AML-193 (cell line): ENCODE measurements at places on chromosomes 2 and 18.

DNA sequence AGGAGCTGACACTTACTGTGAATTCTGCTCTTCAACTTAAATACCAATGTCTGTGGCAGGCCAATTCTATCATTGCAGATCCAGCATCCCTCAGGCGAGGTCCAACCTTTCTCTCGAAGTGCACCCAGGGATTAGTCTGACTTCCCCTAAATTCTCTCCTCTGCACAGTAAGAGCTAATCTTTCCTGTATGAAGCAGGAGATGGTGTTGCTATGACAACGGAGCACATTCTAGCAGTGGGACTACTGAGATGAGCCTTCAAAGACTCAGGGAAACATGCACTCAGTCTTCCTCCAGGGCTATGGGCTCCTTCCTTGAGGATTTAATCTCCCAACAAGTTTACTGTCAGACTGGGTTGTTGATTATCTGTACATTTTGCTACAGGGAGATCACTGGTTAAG is 176.3 kb downstream of the NOL4 start:
- no peak for DNase-seq

DNA sequence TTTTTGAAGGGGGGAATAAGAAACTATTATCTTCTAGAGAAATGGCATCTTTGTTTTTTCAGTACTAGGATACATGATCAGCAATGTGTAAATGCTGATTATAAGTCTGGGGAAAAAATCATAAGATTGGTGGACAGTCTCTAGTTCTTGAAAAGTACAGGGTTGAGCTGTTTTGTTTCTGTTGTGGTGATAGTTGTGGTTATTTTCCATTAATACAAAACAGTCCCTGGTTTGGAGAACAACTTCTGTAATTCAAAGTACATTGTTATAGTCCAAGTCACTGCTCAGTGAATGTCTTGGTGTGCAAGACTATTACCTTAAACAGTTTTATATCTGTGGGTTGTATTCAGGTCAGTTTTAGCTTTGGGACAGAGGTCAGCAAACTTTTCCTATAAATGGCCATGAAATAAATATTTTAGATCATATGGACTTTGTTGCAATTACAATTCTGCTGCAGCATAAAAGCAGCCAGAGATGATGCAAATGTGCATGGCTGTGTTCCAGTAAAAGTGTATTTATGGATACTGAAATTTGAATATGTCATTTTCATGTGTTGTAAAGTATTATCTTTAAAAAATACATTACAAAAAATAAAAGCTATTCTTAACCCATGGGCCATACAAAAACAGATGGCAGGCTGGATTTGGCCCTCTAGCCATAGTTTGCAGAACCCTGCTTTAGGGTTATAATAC is 111.0 kb downstream of the CERS6 start:
- no peak for DNase-seq

DNA sequence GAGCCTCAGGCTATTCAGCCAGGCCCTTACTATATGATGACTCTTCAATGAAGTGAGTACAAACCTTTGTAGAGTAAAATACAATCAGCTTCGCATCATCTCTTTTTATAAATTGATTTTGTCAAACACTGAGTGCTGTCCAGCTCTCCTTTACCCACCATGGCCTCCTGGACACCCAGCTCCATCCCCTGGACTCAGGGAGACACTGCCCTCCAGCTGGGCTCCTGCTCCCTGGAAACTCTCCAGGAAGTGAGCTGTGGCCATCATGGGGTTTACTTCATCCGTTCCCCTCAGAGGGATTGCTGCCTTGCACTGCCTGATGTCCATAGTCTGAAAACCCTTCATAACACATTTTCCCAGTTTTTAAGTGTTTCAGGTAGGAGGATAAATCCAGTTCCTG is 82.5 kb upstream of the XIRP2 start:
- DNase-seq, result no peak

DNA sequence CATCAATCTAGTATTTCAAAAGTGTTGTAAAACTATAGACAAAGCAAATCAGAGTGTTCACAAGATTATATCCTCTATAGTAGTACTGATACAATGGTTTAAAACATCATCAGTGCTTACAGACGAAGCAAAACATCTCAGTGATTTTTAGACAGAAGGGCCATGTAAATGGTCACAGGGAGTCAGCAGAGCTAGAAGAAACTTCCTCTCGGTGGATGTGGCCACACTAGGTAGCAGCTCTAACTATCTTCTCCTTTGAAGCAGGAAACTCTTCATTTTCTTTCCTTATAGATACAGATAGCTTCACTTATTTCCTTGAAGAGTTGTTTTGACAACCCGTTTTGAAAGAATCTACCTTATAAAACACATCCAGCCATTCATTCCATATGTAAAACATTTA is 80.4 kb upstream of the CD226 start:
- DNase-seq, result no peak

GRCh38 chr2:160207271-160207670 is 7.2 kb upstream of the ITGB6 start:
- no peak for DNase-seq

GRCh38 chr2:36393738-36394256 is 38.2 kb downstream of the CRIM1 start:
- no peak for DNase-seq

DNA sequence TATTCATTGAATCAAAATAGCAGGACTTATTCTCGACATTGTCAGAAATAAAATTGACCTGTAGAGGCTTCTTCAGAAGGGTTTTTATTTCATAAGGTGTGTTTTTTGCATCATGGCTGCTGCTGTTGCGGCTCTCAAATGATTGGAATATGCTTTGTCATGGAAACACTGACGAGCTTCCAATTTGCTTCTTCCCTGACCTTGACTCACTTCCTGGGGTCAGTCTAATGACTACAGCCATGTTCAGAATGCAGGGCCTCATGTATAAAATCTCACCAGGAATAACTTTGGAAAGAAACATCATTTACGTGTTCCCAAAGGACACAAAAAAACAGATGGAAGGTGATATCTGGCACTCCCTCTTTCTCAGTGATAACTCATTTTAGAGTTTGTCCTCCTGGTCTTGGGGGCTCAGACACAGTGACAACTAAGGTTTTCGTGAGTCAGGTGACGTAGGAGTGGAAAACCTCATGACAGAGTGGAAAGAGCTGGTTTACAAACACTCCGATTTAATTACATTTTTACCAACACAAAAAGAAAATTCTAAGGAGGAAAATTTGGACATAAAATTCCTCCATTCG is 467.0 kb upstream of the RAB12 start:
- DNase-seq, result no peak

DNA sequence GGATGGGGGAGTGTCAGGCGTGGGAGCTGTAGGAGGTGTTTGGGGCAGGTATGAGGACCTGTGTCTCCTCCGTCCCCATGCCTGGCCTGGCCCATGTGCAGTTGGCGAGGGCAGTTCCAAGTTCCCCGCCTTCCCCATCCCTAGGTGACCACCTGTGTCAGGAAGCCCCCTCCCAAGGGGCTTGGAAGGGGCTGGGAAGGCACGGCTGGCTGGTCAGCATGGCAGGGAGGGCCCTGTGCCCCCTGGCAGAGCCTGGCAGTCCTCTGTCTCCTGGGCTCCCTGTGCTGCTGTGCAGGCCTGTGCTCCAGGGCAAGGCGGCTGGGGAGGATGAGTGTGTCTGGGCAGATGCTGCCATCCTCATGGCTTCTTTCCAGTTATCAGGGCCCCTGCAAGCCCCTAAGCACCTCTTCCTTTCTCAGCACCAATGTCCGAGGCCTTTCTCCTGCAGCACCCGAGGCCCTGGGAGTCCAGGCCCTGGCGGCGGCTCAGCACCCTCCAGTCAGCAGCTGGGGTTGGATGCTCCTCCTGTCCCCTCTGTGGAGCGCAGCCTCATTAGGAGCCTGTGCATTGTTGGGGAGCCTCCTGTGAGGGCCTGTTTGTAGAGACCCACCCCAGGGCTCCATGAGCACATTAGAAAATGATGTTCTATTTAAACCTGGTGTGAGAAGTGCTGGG is 101.7 kb downstream of the FAM210A start:
- DNase-seq, result no peak

GRCh38 chr2:109497463-109497862 is 116.3 kb downstream of the SEPTIN10 start:
- DNase-seq, result no peak

GRCh38 chr2:238999291-238999741 is 151.4 kb downstream of the TWIST2 start:
- no peak for DNase-seq

- DNase-seq, result no peak
Observed at GRCh38 chr18:63137999-63138435, 181.6 kb downstream of the BCL2 start.

GRCh38 chr18:58032233-58032632 is 11.8 kb upstream of the NEDD4L start:
- no peak for DNase-seq

DNA sequence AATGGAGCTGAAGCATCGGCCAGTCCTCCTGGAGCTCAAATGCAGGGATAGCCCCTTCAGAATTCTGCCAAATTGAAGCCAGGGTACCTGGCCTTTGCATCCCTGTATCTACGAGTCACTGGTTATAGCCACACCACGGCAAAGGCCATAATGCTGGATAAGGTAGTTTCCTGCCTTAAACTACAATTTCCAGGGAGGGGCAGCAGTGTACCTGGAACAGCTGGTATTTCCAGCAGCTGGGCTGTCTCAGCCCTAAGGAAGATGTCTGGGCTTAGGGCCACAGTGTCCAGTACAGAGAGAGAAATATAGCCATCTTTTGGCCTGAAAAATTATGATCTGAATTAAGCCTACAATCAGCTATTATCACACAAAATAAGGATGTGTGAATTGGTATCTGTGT is 180.3 kb downstream of the GCA start:
- DNase-seq, result no peak

GRCh38 chr2:149877913-149878312 is 290.3 kb upstream of the MMADHC start:
- no peak for DNase-seq

GRCh38 chr2:143645921-143646645 is 516.9 kb downstream of the ARHGAP15 start:
- DNase-seq, result no peak

DNA sequence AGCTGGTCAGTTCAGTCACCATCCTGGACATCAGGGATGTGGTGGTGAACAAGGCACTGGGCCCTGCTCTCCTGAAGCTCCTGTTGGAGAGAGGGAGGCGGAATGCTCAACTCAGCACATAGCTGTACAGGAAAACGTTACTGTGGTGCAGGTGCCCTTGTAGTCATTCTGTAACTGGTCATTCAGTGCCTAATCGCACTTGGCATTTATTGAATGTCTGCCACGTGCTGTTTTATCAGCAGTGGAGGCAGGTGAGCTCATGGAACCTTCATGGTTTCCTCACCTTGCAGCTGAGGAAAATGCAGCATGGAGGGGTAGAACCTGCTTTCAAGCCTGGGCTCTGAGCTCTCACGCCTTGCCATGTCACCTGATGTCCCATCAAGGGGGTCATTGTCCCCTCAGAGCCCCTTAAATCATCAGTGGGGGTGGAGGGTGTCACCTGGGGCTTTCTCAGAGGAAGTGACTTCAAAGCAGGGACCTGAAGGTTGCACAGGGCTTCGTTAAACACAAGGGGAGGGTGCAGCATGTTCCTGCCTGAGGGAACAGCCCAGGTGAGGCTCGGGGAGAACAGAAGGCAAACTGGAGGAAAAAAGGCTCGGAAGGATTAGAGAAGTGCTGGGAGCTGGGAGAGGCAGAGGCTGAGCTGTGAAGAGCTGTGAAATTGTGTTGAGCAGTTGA is 56.0 kb upstream of the RPL31 start:
- no peak for DNase-seq

- no peak for DNase-seq
Observed at GRCh38 chr2:71802556-71802955, 345.1 kb downstream of the CYP26B1 start.

- DNase-seq, result no peak
Observed at GRCh38 chr18:54532222-54532621, 58.8 kb upstream of the DYNAP start.

- no peak for DNase-seq
Observed at GRCh38 chr18:13256444-13257305, 38.1 kb downstream of the LDLRAD4 start.

GRCh38 chr2:74915743-74916142 is 42.7 kb upstream of the POLE4 start:
- DNase-seq, result no peak

DNA sequence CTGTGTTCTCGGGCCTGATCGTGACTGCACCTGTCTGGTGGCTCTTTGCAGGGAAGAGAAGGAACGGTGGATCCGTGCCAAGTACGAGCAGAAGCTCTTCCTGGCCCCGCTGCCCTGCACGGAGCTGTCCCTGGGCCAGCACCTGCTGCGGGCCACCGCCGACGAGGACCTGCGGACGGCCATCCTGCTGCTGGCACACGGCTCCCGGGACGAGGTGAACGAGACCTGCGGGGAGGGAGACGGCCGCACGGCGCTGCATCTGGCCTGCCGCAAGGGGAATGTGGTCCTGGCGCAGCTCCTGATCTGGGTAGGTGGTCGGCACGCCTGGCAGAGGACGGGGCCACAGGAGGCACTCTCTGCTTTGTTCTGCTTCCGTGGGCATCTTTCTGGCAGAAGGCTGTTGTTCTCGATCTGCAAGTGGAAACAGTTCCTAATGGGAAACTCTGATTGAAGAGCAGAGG is 48.0 kb downstream of the GBX2 start:
- no peak for DNase-seq

DNA sequence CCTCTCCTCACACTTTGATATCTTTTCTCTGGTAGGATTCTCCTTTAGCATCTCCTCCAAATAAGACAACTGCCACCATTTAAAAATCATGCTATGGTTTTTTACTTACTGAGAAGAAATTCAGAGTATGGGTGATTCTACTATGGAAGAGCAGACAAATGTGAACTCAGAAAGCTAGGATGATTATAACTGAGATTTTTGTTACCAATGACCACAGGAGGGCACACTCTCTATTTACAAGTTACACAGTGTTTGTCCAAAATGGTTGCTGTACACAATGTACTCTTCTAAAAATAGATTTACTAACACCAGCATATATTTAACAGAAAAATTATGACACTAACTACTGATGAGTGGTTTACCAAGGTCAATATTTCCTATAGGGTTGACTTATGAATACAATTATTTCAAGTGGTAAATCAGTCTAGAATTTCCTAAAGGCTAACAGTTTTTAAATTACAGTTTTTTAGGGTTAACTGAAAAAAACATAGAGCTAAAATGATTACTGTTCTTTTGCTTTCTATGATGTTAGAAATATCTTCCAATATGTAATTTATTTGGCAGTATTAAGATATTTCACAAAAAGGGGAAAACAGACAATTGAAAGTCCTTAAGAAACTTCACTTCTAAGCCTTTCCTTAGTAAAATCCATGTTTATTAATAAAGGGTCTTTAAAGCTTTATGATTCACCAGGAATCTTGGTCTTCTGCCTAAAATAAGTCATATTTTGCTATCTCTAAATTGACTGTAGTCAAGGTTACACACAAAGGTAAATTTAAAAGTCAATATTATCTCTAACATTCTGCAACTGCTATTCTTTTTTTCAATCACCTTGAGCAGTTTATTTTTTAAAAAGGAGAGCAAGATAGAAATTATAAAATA is 57.2 kb downstream of the MAP4K3 start:
- peak; percentile 32 for DNase-seq

DNA sequence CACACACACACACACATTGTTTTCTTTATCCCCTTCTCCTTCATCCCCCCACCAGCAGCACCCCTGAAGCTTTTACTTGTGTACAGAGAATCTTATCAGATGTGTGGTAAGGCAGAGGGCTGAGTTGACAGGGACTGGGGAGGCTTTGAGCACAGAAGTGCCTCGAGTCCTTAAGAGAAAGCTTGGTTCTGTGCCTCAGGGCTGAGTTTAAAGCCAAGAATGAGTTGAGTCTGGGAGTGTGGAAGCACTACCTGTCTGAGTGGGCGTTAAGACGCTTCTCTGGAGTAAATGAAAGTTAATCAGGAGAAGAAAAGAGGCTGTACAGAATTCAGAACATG is 2.7 kb downstream of the ID2 start:
- peak; percentile 16 for DNase-seq
